GM12878 (cell line): ENCODE measurements at places on chromosomes 7 and 10.
A peak's percentile ranks its signal among the peaks of the same experiment; 100 is the strongest.

DNA sequence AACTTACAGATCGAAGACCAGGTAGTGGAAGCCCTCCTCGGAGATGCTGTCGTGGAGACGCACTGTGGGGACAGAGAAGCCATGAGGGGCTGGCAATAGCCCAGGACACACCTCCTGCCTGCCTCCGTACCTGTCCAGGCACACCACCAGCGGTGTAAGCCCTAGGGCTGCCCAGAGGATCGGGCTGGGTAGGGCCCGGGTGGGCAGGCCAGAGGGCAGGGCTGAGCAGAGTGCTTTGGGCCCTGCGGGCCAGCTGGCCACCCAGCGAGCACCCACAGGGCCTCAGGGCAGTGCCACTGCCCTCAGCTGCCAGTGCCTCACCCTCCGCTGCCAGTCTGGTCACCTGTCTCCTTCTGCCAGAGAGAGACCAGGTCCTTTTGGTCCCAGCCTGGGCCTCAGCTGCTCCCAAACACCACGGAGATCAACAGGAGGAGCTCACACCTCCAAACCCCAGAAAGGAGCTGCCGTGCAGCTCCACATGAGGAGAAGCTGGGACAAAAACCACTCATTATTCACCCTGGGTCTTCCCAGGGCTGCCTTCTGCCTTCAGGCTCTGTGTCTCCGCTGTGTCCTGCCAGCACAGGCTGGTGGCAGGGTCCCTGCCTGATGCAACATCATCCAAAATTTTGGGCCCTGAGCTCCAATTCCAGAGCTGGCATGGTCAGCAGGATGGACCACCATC, 58.2 kb downstream of the YKT6 start:
- no peaks in the 10 kb centered on the region for H3K27me3 ChIP-seq
- H3K27ac ChIP-seq: peak overlapping the region; percentile 13; the same call in 1 of the 2 replicates
- no peak for DNase-seq
- H3K4me3 ChIP-seq: no peak overlapping the region
- H3K4me1 ChIP-seq: peaks cover 28% of the 10 kb centered on the region
- no peaks in the 10 kb centered on the region for H3K36me3 ChIP-seq

DNA sequence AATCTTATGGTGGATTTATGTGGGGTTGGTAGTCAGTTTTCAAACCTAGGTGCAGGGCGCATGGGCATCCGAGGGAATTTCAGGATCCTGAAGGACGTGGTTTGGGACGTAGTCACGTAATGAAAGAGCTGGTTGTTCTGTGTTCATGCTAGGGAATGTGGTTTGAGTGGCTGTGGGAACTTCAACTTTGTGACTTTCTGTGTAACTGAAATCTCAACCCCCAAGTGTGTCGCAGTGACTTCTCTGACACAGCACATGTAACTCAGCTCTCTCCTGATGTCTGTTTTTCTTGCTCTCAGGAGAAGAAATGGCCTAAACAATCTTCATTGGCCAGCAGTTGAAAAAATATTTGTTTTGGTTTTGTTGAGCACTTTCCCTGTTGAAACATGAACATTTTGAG, 199.0 kb downstream of the PTEN start:
- H3K27ac ChIP-seq: peak overlapping the region; percentile 92
- no peaks in the 10 kb centered on the region for H3K27me3 ChIP-seq
- no peaks in the 10 kb centered on the region for H3K36me3 ChIP-seq
- peaks cover 65% of the 10 kb centered on the region for H3K4me1 ChIP-seq

- H3K4me1 ChIP-seq: 0 out of 2 replicates have a peak, but pooled peaks cover 5% of the 10 kb centered on the region
- no peak overlapping the region for H3K4me3 ChIP-seq
- no peaks in the 10 kb centered on the region; the same call in 1 of the 2 replicates for H3K36me3 ChIP-seq
Measured at GRCh38 chr7:154997840-154998370, 5.0 kb downstream of the PAXIP1 start.

- H3K36me3 ChIP-seq: no peaks in the 10 kb centered on the region
- H3K4me1 ChIP-seq: peaks cover 17% of the 10 kb centered on the region
- no peak overlapping the region for H3K27ac ChIP-seq
- DNase-seq: no peak
Measured at GRCh38 chr7:22680482-22680911, 46.5 kb upstream of the IL6 start.

- H3K36me3 ChIP-seq: no peaks in the 10 kb centered on the region
- H3K4me1 ChIP-seq: no peaks in the 10 kb centered on the region
- no peak overlapping the region for H3K27ac ChIP-seq
- H3K4me3 ChIP-seq: no peak overlapping the region
- peaks cover 21% of the 10 kb centered on the region for H3K27me3 ChIP-seq
Measured at GRCh38 chr7:155460926-155461613, 3.1 kb downstream of the EN2 start.

GRCh38 chr10:25899304-25899703, 34.7 kb upstream of the MYO3A start:
- DNase-seq: no peak
- no peaks in the 10 kb centered on the region for H3K36me3 ChIP-seq
- peaks cover 10% of the 10 kb centered on the region for H3K4me1 ChIP-seq
- H3K4me3 ChIP-seq: no peak overlapping the region

- no peak overlapping the region for H3K4me3 ChIP-seq
- no peaks in the 10 kb centered on the region for H3K4me1 ChIP-seq
- no peak overlapping the region for H3K27ac ChIP-seq
- H3K36me3 ChIP-seq: no peaks in the 10 kb centered on the region
- H3K27me3 ChIP-seq: no peaks in the 10 kb centered on the region; the same call in 1 of the 2 replicates
Measured at GRCh38 chr10:78617631-78618030, 451.1 kb upstream of the ZMIZ1 start.

GRCh38 chr10:49119746-49120145, 4.4 kb upstream of the VSTM4 start:
- no peak for DNase-seq
- no peak overlapping the region for H3K4me3 ChIP-seq
- H3K36me3 ChIP-seq: no peaks in the 10 kb centered on the region
- no peaks in the 10 kb centered on the region for H3K4me1 ChIP-seq

DNA sequence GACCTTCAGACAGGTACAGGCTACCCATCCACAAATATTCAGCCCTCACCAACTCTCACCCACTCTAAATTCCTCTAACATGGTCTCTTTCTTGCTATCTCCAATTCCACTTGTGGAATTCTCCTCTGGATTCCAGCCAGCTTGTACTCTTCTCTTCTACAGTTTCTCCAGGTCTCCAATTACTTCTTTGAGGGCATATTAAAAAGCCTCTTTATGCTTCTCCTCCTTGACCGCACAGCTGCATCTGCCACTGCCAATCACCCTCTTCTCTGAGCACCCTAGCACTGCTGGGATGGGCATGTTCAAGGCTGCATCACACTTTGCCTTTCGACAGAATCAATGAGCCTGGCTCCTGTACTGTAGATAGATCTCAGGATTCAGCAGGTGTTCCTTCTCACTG, 101.5 kb upstream of the ANKRD1 start:
- H3K36me3 ChIP-seq: no peaks in the 10 kb centered on the region
- H3K4me3 ChIP-seq: no peak overlapping the region
- no peak for DNase-seq
- H3K27me3 ChIP-seq: no peaks in the 10 kb centered on the region
- H3K4me1 ChIP-seq: no peaks in the 10 kb centered on the region

DNA sequence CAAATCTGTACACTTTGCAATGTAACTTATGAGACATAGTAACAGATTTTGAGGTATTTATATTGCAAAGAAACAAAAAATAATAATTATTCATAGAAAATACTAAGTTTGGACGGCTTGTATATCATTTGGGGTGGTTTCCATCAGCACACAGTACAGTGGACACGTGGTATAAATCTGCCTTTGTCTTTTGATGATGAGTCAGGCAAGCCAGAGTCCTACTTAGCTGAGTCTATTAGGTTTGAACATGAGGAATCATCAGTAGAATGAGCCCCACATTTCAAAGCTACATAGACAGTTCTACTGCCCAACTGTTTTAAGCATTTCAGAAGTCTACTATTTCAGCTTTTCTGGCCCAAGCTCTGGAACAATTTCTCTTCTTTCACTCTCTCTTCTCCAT, 803.2 kb downstream of the PHTF2 start:
- H3K27ac ChIP-seq: no peak overlapping the region
- no peak overlapping the region for H3K4me3 ChIP-seq
- no peaks in the 10 kb centered on the region for H3K4me1 ChIP-seq

DNA sequence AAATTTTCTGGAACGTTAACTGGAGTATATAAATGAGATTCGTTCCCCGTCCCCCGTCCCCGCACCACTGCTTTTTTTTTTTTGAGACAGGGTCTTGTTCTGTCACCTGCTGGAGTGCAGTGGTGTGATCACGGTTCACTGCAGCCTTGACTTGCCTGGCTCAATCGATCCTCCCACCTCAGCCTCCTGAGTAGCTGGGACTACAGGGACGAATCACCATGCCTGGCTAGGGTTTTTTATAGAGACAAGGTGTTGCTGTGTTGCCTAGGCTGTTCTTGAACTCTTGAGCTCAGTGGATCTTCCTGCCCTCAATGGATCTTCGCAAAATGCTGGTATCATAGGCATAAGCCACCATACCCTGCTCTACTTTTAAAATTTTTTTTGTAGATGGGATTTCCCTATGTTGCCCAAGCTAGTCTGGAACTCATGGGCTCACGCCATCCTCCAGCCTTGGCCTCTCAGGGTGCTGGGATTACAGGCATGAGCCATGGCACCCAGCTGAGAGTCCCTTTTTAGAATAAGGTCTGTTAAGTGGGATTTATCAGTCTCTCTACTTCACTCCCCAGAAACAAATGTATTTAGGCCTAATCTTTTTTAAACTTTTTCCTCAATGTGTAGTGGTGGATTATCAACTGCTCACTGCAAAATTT, 122.9 kb downstream of the LYZL1 start:
- H3K4me3 ChIP-seq: 0 out of 2 replicates have a peak overlapping the region, but pooled peaks have one; percentile 10
- peaks cover 2% of the 10 kb centered on the region for H3K27me3 ChIP-seq
- H3K4me1 ChIP-seq: peaks cover 6% of the 10 kb centered on the region; the same call in 1 of the 2 replicates
- H3K27ac ChIP-seq: no peak overlapping the region
- DNase-seq: no peak
- no peaks in the 10 kb centered on the region for H3K36me3 ChIP-seq

DNA sequence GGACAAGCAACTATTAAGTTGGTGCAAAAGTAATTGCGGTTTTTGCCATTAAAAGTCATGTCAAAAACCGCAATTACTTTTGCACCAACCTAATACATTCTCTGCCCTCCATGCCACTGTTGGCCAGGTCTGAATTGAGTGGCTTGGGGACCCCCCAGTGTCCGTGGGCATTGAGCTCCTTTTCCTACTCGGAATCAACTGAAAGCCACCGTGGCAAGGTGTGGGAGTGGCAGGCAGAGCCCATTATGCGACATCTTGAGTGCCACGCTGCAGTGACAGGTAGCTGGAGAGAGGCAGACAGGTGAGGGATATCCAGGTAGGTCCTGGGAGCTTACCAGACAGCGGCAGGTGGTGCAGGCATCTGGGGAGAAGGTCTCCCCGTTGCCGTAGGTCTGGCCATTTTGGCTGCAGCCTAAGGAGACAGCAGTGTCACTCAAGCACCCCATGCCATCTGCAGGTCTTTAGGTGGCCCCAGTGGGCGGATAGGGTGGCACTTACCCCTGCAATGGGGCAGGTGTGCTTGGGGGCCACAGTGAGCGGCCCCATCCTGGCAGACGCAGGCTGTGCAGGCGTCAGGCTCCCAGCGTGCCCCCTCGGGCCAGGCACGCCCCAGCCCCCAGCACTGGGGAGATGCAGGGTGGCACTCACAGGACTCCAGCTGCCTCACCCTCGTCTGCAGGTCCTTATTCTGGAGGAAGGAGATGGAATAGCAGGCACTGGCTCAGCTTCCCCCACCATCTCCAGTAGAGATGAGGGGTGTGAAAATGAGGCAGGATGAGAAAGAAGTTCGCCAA, 3.5 kb downstream of the KCP start:
- no peak overlapping the region for H3K27ac ChIP-seq
- no peak overlapping the region for H3K4me3 ChIP-seq
- peaks cover 13% of the 10 kb centered on the region for H3K4me1 ChIP-seq

DNA sequence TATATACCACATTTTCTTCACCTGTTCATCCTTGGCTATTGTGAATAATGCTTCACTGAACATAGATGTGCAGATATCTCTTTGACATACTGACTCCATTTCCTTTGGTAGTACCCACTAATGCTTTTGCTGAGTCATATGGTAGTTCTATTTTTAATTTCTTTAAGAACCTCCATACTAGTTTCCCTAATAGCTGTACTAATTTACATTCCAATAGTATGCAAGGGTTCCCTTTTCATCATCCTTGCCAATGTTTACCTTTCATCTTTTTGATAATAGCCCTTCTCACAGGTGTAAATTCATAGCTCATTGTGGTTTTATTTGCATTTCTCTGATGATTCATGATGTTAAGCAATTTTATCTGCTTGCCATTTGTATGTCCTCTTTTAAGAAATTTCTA, 159.9 kb downstream of the CALCR start:
- no peak for DNase-seq
- H3K27me3 ChIP-seq: no peaks in the 10 kb centered on the region
- H3K4me1 ChIP-seq: no peaks in the 10 kb centered on the region
- H3K36me3 ChIP-seq: no peaks in the 10 kb centered on the region
- no peak overlapping the region for H3K27ac ChIP-seq

DNA sequence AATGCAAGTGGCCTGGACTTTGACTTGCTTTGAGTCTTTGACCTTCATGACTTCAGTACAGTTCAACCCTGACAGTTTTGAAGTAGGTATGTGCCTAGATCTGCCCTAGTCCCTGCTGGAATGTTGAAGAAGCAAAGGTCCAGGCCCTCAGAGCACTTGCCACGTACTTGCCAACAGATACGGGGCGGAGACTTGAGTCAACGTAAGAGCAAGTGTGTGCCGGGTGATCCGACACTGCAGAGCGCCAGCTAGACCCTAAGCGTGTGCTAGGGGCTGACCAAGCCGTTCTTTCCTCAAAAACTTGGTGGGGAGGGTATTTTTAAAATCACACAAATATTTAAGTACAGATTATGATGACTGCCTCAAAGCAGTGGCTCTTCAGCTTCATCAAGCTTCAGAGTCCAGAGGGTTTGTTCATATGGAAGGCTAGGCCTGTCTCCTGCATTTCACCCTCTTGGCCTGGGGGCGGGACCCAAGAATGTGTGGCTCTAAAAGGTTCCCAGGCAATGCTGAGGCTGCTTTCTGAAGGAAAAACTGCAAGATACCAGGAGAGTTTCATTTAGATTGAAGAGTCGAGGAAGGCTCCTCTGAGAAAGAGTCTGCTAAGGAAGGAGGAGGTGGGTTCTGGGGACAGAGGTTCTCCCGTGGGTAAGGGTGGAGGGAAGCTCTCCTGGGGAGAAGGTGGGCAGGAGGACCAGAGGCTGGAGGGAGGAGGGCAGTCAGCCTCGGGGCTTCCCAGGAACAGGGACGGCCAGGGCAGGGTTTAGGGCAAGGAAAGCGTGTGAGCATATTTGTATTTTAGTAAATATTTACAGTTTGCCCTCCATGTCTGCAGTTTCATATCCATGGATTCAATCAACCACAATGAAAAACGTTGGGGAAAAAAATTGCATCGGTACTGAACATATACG, 160.3 kb downstream of the EGFR start:
- no peak overlapping the region for H3K4me3 ChIP-seq
- no peak overlapping the region for H3K27ac ChIP-seq
- no peaks in the 10 kb centered on the region for H3K4me1 ChIP-seq
- peaks cover 2% of the 10 kb centered on the region for H3K27me3 ChIP-seq
- DNase-seq: no peak
